ENCODE measurements at places on chromosomes 12 and 14. TPM values are rescaled to one million over a fixed set of nuclear protein-coding genes. Genes with fewer than 3 reads are reported as not detected.

DNA sequence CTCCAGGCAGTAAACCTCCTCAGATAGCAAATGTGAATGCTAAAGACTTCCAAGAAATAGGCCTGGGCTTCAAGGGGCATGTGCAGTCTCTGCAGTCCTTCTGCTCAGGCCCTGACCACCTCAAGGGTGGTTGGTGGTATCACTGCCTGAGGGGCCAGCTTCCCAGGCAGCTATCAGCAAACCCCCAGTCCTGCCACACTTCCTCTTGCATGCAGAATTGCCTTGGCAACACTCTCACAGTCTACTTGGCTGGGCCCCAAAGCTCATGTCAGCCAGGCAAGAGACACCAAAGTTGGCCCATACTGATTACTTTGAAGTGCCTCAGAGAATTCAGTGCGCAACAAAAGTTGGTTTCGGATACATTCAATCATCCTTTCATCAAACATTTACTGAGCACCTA, 3.5 kb upstream of the ASB8 start:
- DNase-seq: no peak

DNA sequence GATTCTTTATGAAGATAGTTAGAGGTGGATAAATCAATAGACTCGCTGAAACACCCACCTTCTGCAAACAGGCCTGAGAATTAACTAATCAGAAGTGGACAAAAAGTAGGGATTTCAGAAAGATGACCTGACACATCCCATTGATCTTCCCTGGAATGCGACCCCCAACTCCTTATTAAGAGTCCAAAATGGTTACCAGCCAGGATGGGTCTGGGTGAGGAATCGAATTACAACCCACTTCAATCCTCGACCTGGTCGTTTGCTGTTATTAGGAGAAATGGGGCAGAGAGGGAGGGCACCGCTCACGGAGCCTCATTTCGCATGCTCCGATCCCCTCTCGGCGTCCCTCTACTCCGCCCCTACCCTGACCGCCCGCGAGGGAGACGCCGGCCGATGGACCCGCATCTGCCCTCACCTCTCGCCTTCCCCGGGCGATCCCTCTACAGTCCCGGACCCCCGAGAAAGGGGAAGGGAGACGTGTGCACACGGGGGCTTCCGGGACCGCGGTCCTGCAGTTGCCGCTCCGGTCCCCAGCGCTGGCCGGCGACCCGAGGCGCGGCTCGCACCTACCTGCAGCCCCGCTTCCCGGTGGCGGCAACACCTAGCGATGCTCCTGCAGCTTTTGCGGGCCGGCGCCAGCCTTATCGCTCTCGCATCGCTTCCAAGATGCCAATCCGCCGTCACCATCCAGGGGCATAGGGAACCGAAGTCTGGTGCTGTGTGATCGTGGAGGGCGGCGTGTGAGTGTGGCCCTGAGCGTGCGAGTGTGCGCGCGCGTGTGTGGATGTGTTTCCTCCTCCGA, 69.3 kb upstream of the USP15 start:
- no peak for DNase-seq

DNA sequence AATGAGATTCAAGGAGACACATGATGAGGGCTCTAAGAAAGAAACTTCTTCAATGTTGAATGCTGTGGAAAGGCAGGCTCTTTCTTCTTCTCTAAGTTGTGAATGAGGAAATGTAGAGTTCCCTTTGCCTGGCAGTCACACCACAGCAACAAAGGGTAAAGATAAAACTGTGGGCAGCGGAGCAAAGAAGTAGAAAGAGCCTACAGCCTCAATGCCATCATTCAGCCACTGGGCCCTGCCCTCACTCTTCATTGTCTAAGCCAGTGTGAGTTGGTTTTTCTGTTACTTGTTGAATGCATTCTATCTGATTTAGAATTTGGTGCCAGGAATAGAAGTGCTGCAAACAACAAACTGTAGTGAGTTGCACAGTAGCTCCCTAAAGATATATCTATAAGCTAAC, 12.2 kb downstream of the SDR9C7 start:
- DNase-seq: no peak

DNA sequence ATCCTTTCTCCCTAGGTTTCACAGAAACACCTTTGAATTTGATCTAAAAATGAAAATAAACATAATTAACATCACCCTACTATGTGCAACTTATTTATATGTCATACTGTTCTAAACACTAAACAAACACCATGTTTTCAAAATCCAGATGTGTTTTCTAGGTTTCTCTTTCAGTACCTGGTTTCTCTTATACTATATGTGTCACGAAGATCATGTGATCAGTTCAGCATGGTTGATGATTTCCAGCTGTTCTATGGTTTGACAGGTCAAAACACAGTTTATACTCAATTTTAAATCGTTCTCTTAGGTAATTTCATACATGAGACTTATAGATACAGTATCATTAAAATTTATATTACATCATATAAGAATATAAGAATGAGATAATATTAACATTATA, 373.1 kb downstream of the SOX5 start:
- DNase-seq: no peak

GRCh38 chr14:96725232-96725631, 72.0 kb upstream of the VRK1 start:
- no peak for DNase-seq

- no peak for DNase-seq
These were observed 166.1 kb upstream of the SLC16A7 start for GRCh38 chr12:59429766-59430165.

DNA sequence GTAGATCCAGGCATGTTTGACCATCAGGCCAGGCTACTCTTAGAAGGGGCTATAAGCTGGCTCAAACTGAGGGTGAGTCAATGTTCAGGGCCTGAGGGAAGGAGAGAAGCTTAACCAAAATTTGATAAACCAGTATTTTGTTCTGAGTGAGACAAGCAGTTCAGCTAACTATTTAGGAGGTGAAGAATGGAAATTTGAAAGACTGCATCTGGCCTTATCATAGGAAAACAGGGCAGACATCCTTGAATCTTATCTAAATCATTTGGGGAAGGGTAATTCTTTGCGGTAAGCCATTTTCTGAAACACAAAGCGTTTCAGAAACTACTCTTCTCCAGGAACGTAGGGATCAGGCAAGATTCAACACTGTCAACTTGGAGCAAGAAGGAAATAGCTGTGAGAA, 447.2 kb downstream of the SOX5 start:
- no peak for DNase-seq

- DNase-seq: peak; percentile 81
These were observed 744 bp upstream of the MYL6 start for GRCh38 chr12:56157201-56158028.

- DNase-seq: no peak
These were observed 19.3 kb upstream of the GALNT16 start for GRCh38 chr14:69240527-69241173.

DNA sequence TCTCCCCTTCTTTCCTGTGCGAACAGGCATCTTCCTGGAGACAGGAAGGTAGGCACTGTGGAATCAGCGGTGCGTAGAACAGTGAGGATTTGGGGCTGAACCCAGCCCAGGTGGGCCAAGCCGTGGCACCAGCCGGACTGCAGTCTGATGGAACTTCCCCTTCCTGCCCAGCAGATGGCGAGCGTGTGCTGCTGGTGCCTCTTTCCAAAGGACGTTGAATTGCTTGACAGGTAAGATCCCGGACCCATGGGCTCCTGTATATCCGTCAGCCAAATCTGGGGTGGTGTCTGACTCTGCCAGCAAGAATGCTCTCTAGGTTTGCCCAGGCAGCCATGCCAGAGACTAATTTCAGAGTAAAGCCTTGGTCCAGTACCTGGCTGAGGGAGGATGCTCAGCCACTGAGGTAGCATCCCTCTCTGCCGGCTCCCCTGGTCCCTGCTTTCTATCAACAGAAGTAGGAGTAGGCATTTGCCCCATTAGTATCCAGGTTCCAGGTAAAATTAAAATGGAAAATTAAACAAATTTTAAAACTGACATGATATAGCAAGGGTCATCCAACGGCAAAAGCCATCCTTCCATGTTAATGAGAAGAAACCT, 21.1 kb upstream of the KCNA5 start:
- no peak for DNase-seq

DNA sequence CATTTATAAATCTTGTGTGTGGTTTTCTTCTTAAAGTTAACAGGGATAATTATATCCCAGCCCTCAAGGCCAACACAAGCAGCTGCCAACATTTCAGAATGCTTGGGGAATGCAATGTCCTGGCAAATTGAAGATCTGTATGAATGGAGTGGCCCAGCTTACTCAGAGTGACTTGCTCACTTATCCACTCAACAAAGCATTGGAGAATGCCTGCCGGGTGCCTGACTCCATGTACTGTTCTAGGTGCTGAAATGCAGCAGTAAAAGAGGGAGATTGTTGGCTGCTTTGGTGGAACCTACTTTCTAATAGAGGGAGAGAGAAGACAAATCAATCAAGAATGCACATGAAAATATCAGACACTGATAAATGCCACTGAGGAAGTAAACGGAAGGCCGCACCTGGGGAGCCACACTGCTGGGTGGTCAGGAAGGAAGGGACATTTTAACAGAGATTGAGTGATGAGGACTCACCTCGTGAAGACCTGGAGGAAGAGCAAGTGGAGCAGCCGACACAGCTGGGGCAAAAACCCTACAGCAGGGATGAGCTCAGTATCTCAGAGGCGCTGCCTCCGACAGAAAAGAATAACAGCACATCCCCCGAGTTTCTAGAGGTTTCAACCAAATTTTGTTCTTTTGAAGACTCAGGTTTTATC, 61.2 kb upstream of the VASH1 start:
- DNase-seq: no peak

DNA sequence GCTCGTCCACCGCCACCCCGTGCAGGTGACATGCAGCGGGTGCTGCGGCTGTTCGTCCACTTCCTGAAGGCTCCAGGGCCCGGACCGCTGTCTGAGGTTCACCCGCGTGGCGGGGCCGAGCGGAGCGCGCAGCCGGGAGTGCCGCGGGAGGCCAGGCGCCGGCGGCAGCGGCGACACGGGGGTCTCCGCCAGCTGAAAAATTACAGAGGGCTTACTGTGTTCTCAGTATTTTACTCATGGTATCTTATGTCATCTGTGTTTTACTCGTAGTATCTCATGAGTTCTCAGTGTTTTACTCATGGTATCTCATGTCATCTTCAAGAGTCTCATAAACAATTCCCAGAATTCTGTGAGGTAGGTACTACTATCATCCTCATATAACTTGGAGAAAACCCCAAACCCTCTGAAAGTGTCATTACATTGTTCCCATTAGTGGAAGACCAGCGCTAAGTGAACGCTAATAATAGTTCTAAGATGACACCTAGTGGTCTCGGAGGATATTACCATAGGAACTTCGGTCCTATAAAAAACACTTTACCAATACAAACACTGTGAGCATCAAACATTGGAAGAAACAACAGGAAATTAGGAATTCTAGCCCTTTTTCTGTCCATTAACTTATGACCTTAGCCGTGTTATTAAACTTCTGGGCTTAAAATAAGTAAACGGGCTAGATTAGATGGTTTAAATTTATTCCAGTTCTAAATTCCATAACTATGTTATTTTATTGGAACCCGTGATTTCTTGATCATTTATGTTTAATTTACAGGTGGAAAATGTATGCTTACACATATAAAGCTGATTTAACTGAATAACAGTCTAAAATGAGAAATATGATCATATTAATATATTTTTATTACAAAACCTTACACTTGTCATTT, 32.4 kb downstream of the AK7 start:
- DNase-seq: no peak

DNA sequence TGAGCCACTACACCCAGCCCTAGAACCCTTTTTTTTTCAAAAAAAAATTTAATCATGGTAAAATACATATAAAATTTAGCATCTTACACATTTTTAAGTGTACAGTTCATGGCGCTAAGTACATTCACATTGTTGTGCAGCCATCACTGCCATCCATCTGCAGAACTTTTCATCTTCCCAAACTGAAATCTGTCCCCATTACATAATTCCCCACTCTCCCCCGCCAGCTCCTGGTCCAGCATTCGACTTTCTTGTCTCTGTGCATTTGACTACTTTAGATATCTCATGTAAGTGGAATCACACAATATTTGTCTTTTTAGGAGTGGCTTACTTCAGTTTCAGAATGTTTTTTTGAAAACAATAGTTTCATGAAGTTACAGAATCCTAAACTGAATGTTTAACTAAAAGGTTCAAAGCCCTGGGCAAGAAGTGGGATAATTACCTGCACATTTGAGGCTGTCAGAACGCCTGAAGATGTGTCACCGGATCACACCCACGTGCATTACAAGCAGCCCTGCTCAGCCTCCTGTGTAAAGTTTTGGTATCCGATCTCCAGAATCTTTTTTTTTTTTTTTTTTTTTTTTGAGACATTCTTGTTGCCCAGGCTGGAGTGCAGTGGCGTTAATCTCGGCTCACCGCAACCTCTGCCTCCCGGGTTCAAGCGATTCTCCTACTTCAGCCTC, 12.7 kb downstream of the EML1 start:
- DNase-seq: no peak

DNA sequence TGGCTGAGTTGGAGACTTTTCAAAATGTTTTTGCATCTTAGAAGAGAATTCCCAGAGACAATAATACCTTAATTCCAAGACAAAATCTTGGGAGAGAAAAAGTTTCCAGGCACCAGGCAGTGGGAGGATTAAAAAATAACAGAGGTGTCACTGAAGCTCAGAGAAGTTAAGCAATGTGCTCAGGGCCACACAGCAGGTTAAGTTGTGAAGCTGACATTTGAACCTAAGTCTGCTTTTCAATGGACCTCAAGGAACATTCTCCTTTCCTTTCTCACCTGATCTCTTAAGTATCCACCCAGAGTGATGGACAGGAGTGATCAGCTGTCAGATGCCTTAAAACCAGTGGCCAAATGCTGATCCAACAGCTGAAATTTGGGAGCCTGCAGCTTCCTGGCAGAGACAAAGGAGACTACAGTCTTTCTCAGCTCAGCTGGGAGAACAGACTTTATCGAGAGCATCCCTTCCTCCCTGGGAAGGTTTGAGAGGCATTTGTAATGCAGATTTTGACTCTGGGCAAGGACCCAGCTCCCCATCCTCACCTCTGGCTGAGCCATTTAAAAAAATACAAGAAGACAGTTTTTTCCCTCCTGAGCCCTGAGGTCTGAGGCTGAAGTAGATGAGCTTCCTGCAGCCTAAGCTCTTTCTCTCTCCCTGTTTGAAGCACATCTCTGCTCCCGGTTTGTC, 174.9 kb upstream of the RPH3A start:
- no peak for DNase-seq

DNA sequence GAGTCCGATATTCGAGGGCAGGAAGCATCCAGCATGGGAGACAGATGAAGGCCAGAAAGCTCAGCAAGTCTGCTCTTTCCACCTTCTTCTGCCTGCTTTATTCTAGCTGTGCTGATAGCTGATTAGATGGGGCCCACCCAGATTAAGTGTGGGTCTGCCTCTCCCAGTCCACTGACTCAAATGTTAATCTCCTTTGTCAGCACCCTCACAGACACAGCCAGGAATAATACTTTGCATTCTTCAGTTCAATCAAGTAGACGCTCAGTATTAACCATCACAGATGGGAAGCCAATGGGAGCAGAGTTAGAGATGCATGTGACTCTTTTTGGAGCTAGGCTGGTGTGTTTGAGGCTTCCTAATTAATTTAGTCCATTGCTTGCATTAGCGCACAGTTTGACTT, 17.0 kb downstream of the C12orf75 start:
- no peak for DNase-seq

- no peak for DNase-seq
These were observed 255.4 kb downstream of the DAD1 start for GRCh38 chr14:22333422-22334274.

The INSM2 gene
- total RNA-seq: not detected

The CFAP73 gene
- total RNA-seq: not detected

The TMTC1 gene
- total RNA-seq: 129 TPM

The PRR4 gene
- total RNA-seq: 2.2 TPM

The EMP1 gene
- 235 TPM for total RNA-seq

The FAM234B gene
- 12.6 TPM for total RNA-seq

The CLEC2B gene
- total RNA-seq: 40.4 TPM

The AQP6 gene
- 0.63 TPM for total RNA-seq

The NR2C1 gene
- total RNA-seq: 74.3 TPM

The PTMS gene
- 184 TPM for total RNA-seq

Measured in tibial nerve (tissue), 4 donors.